ENCODE measurements at places on chromosomes 12 and 14. TPM values are rescaled to one million over a fixed set of nuclear protein-coding genes. Genes with fewer than 3 reads are reported as not detected.

- H3K4me3 ChIP-seq = no peak overlapping the region
- no peaks in the 10 kb centered on the region for H3K4me1 ChIP-seq
- peaks cover 18% of the 10 kb centered on the region for H3K36me3 ChIP-seq
- no peaks in the 10 kb centered on the region for H3K27me3 ChIP-seq
- no peak overlapping the region for H3K27ac ChIP-seq
These were observed 9.8 kb upstream of the SPX start for GRCh38 chr12:21516281-21516680.

DNA sequence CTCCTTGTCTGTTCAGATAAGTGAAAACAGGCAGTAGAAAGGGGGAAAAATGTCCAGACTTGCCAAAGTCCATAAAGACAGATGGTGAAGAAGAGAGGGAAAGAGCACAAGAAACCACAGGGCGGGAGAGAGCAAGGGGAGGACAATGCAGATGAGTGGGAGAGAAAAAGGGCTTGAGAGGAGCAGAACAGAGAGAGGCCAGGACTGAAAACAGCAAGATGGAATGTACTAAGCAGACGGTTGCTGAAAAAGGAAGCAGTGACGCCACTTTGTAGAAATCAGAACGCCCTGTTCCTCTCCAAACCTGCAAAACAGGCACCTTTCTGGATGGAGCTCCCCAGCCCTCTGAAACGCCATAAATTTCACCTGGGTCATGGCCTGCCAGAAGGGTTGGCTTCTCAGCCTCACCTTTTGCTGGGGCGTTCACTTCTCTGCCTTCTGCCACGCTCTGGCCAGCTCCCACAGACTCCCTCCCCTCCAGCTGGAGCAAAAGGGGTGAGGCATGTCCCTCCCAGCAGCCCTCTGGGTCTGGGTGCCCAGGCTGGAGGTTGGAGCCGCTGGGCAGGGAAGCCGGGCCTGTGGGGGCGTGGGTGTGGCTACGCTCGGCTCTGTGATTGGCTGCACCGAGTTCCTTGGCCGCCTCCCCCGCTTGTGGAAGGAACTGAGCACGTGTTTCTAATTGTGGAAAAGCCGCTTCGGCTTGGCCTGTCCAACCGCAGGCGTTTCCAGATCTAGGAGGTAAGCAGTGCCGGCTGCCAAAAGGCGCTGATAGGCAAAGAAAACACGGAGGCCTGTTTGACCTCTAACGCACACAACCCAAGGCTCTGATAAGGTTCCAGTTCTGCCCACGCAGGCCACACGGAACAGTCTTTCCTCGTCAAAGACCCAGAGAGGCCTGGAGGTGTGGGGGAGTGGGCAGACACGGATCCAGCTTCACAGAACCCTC is 29.3 kb downstream of the SLC7A8 start:
- peak overlapping the region; percentile 67 for H3K4me3 ChIP-seq
- H3K4me1 ChIP-seq = peaks cover 45% of the 10 kb centered on the region
- peak overlapping the region; percentile 93 for H3K27ac ChIP-seq
- DNase-seq = peak; percentile 78
- no peaks in the 10 kb centered on the region for H3K27me3 ChIP-seq

DNA sequence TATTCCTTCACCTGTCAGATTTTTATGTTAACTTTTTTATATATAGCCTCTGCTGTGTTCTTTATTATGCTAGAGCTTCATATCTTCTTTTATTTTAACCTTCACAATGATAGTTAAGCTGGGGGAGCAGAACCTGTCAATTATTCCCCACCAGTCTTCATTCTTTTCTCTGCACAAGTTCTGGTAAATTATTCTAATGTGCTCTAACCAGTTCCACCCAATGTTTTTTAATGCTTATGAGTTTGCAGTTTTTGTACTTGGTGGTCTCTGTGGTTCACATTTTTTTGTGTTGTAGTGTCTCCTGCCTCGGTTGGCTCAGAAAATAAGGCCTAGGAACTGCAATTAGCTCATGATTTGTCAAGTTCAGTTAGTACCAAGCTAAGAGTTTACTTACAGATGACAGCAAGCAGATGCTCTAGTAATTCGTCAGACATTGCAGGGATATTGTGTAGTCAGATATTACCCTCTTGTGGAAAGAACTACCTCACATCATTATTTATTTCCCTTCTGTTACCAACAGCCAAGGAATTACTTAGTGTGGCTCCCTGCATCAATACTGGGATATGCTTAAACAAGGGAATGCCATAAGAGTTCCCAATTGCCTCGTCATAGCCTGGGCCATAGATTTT is 14.5 kb downstream of the DYRK2 start:
- peaks cover 5% of the 10 kb centered on the region for H3K36me3 ChIP-seq
- H3K4me3 ChIP-seq = no peak overlapping the region

DNA sequence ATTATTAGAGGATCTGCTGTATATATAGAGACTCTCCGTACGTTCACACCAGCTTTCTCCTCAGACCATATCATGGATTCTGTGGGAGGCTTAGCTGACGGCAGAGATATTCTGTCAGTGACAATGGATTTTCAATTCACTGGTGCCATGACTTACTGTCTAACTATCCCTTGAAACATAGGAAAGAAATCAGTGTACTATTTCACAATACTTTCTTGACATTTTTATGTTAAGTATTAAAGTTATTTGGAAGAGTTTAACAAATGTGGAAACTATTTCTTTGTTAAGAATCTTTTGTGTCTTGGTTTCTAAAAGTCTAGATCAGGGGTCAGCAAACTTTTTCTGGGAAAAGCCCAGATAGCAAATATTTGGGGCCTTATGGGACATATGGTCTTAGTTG is 118.5 kb downstream of the GTF2A1 start:
- H3K4me3 ChIP-seq = no peak overlapping the region
- DNase-seq = no peak
- no peaks in the 10 kb centered on the region for H3K27me3 ChIP-seq
- H3K4me1 ChIP-seq = no peaks in the 10 kb centered on the region
- H3K36me3 ChIP-seq = no peaks in the 10 kb centered on the region

DNA sequence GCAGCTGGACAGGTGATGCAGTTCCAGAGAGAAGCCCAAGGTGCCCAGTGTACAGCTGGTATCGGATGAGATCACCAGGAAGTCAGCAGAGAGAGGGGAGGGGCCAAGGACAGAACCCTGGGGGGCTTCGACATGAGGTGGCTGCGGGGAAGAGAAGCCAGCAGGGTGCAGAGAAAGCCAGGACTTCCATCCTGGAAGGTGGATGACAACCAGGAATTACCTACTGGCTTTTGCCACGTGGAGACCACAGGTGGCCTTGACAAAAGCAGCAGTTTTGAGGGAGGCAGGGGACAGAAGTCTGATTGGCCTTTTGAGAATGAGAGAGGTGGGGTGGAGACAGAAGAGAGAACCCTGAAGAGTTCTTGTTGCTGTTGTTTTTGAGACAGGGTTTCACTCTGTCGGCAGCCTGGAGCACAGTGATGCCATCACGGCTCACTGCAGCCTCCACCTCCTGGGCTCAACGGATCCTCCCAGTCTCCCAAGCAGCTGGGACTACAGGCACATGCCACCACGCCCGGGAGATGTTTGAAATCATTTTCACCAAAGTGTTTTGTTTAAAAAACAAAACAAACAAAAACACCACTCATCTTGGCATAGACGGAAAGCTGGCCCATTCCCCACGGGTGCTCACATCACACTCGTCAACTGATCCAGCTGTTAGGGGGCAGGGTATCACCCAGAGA is 35.2 kb downstream of the CDC42BPB start:
- DNase-seq = no peak
- H3K27me3 ChIP-seq = no peaks in the 10 kb centered on the region
- no peak overlapping the region for H3K4me3 ChIP-seq
- H3K36me3 ChIP-seq = no peaks in the 10 kb centered on the region

- H3K27ac ChIP-seq = no peak overlapping the region
- H3K36me3 ChIP-seq = no peaks in the 10 kb centered on the region
- H3K27me3 ChIP-seq = no peaks in the 10 kb centered on the region
- no peaks in the 10 kb centered on the region for H3K4me1 ChIP-seq
- no peak for DNase-seq
- H3K4me3 ChIP-seq = no peak overlapping the region
These were observed 152.1 kb downstream of the DUSP6 start for GRCh38 chr12:89200217-89200616.

DNA sequence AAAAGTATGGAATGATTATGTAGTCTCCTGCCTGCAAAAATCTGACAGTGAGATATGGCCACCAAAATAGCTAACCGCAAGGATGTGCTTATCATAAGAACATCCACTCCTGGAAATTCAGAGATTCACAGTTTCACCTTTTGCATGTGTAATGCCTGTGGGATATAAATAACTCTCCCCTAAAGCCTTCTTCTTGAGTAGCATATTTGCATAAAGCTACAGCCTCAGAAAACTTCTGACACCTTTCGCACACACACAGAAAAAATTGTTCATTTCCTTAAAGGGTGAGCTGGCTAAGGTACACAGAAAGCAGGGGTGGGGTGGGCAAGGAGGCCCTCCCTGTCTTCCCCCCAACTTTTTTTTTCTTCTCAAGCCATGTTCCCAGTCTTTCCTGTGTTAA is 3.1 kb upstream of the IGF1 start:
- H3K4me1 ChIP-seq = peaks cover 11% of the 10 kb centered on the region
- H3K27me3 ChIP-seq = no peaks in the 10 kb centered on the region
- DNase-seq = no peak
- H3K36me3 ChIP-seq = no peaks in the 10 kb centered on the region

KIF21A gene
- 21.9 TPM for total RNA-seq

KLRC2 gene
- not detected for total RNA-seq

Measured in thoracic aorta (tissue), 2 donors.